K562 (cell line): ENCODE measurements at places on chromosomes 2 and 18.

DNA sequence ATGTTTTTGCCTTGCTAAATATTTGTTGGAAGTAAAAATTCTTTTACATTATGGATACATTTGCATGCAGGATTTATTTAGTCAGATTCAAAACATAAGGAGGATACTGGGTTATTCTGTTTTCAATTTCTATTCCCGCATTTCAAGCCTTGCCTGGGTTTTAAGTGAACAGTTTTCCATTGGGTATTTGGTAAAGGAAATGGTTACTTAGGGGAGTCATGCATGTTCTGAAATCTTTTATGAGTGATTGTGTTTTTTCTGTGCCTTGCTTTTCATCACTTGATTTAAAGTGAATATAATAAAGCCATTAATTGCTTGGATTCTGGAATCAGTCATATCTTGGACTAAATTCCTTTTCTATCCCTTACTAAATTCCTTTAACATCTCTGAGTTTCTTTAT is 12.0 kb upstream of the SP9 start:
- DNase-seq: no peak

DNA sequence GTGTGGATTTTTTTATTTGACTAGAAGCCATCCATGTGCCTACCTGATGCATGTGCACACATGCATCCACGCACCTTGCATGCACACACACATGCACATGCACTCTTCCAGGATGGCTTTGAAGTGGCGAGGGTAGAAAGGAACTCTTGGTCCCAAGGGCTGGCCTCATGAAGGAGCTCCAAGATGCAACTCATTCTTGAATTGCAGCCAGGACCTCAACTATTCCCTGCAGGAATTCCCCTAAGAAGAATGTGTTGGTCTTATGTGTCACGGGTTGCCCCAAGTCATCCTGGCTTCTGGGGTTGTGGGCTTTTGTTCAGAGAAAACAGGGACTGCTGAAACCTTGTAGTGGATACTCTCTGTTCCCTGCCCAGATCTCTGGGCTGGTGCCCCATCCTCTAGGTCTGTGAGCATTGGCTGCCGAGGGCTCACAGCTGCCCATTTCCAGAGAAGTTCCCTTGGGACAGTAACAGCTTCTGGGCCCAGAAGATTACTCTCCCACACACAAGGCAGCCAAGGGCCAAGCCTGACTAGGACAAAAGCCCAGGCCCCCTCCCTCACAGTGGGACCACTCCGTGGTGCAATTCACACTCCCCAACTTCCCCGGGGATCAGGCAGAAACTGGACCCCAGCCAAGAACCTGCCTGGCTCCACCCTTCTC is 137.6 kb downstream of the COPS8 start:
- no peak for DNase-seq

GRCh38 chr2:28490558-28490957 is 5.3 kb upstream of the PLB1 start:
- DNase-seq: no peak

DNA sequence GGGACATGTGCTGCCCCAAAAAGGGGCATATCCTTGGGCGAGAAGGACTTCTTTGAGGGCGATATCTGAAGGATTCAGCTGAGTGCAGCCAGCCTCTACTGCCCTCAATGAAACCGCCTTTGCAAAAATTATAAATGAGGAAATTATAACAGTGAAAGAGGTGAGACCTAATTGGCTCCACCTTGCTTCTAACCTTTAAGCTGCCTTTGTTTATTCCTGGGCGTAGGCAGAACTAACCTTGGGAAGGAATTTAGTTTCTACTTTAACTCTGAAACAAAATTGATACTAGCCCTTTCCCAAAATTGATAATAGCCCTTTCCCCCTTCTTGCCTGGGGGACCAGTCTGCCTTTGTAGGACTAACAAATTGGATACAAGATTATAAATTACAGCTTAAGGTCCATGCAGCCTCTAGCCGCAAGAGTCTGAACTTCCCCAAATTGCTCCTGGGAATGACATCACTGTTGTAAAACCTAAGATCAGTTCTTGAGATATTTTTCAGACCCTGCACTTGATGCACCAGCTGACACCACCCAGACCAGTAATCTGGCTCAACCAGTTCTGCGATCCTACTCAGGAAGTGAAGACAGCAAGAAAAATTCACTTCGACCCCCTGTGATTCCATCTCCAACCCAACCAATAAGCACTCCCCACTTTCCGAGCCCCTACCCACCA is 36.0 kb upstream of the ASAP2 start:
- DNase-seq: peak; percentile 53

DNA sequence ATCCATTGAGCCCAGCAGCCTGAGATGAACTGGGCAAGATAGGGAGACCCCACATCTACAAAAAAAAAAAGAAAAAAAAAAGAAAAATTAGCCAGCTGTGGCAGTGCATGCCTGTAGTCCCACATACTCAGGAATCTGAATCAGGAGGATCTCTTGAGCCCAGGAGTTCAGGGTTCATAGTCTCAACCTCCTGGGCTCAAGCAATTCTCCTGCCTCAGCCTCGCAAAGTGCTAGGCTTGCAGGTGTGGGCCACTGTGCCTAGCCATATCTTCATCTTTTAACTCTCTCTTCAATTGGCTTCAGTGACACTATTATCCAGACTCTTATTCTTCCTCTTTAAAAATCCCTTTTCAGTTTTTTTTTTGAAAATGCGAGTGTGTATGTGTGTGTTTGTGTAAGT is 28.5 kb upstream of the YES1 start:
- no peak for DNase-seq

GRCh38 chr2:191831410-191831994 is 15.4 kb downstream of the CAVIN2 start:
- DNase-seq: no peak

DNA sequence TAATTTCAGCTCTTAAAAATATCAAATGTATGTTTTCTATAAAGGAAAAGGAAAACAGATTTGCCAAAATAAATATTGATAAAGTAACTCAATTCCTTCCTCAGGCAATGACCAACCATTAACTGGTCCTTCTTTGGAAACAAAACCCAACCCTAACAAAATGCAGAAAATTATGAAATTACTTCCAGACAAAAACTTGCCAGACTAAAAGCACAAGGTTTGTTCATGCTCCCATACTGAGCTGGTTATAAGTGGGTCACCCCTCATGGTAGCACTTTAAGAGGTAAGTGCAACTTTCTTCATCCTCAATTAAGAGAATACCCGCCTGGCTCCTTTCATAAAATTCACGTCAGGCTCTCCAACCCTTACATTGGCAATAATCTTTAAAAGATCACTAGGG is 31.1 kb upstream of the TTC32 start:
- no peak for DNase-seq

GRCh38 chr18:67359873-67360838 is 156.4 kb downstream of the DSEL start:
- DNase-seq: no peak

- no peak for DNase-seq
Observed at GRCh38 chr2:37604716-37605115, 66.7 kb downstream of the CDC42EP3 start.

DNA sequence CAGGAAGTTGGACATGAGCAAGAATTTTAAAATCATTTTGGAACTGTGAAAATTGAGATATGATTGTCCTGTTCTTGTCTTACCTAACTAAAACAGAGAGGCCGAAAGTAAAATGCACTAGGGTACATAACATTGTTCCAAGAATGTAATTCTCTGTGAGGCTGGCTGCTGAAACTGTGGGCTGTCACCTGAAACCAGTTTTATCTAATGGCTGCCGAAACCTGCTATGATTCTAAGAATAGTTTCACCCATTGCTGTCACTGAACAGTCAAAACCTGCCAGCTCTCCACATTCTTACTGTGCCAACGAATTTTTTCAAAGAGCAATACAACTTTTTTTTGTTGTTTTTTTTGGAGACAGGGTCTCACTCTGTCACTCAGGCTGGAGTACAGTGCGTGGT is 119.3 kb upstream of the ZSWIM2 start:
- no peak for DNase-seq

DNA sequence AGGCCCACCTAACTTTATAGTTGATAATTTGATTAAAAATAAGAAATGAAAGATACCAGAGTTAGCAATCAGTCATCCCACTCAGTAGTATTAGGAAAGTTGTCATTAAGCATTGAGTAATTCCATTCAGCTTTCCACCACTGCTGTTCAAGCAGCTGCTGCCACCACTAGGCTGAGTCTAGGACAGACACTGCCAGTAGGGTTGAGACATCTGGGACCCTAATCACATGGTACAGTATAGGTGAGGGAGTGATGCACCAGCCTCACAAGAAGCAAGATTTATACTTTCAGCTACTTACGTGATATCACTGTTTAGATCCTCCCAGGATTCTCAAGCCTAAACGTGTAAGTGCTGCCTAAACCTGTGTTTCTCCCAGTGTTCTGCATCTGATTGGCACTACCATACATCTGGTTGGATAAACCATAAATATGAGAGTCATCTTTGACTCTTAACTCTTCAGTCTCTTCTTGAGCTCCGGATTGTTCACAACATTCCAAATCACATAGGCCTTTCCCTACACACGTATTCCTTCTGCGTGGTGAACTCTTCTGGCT is 3.2 kb downstream of the UBXN4 start:
- peak; percentile 38 for DNase-seq

DNA sequence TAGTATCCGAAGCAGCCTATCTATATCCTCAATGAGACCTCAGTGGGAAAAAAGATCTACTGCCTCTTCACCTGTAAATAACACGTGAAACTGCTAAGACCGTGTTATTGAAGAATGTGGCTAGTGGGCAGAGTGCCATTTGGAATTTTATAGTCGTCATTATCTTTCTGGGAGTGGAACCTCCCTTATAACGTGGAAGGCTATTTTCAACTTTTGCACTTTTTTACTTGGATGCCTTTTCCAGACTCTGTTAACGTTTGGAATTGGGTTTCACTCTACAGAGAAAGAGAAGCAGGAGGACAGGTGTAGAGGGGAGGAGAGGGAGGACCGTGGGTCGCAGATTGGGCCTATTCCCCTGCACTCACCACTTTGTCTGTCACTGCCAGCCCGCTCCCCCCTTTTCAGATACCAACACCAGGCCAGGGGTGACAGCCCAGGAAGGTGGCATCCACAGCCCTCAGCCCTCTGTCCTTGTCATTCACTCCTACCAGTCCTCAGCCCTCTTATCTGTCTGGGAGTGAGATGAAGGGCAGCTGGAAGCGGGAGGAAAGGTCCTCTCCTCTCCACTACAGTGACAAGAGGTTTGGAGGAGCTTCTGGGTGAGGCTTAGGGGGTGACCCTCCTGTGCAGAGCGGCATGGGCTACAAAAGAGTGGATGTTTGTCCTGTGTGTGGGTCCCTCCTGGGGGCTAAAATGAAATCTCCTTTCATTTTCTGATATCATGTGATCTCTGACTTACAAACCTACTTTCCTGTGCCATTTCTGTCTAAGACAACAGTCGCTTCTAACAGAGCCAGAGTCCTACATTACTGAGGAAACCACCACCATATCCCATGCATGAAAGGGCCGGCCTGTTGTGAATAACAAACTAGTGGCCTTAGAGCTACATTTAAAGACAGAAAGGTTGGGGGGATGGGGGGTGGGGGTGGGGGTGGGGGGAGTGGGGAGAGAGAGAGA is 23.9 kb upstream of the CEP68 start:
- DNase-seq: no peak

DNA sequence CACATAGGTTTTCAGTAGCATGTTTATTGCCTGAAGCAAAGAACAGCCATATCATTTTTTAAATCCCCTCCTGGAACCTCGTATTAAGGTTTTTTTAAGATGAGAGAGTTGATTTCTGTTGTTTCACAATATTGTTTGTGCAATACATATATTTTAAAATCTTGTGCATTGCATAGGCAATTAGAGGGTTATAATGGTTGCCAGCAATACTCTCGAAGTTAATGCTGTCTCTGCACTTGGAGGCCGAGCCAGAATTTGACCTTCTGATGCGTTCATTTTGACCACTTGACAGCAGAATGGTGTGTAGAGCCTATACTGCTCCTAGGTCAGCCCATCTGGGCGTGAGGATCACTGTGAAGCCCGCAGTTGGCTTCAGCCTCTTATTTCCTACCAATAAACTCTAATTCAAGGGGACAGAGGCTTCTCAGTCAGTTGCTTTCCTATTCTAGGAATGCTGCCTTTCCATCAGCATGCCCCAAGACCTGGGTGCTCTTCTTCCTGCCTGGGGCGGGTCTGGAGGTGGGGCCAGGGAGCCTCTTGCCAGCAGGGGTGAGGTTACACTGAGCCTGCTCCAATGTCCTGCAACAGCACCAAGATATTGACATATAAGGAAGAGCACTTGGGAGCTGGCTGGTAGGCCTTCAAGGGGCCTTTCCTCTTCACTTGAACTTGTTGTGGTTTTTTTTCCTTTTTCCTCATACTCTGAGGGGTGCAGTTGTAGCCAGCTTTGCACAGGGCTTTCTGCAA is 91.4 kb upstream of the BCL2L11 start:
- no peak for DNase-seq

DNA sequence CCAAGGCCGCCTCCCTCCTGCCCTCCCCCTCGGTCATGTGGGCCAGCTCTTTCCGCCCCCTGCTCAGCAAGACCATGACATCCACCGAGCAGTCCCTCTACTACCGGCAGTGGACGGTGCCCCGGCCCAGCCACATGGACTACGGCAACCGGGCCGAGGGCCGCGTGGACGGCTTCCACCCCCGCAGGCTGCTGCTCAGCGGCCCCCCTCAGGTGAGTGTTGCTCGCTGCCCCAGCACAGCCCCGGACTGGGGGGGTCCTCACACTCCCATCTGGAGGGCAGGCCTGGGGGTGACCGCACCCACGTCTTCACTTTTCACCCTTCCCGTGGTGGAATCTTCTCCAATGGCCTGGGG is 51.3 kb downstream of the NTSR2 start:
- no peak for DNase-seq

DNA sequence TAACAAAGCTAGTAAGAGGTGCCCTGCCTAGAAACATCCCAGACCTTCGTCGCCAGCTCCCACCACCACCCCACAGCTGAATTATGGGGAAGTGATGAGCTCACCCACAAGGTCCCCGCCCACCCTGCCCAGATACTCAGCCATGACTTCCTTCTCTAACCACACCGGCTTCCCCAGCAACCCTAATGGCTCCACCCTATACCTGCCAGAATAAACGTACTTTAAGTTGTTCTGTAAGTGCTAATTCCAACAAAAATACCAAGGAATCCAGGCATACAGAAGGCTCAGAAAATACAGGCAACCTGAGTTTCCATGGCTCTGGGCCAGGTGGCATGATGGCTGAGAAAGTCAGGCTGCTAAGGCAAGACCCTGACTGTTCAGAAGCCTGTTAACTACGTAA is 39.1 kb downstream of the TMEM163 start:
- peak; percentile 23 for DNase-seq

DNA sequence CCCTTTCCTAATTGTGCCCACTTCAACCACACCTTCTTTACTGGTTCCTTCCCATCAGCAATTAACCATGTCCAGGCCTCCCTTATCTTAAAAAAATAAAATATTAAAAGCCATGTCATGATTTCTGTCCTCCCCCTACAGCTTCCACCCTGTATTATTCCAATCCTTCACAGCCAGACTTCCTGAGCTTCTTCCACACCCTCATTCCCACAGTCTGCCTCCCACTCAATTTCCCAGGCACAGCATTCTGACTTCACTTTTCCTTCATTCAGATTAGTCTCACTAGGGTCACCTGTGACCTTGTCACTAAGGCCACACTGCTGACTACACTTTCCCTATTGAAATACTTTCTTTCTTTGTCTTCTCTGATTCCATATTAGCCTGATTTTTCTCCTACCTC is 159.4 kb downstream of the DIS3L2 start:
- DNase-seq: no peak
